ENCODE measurements at places on chromosomes 16 and 17.

DNA sequence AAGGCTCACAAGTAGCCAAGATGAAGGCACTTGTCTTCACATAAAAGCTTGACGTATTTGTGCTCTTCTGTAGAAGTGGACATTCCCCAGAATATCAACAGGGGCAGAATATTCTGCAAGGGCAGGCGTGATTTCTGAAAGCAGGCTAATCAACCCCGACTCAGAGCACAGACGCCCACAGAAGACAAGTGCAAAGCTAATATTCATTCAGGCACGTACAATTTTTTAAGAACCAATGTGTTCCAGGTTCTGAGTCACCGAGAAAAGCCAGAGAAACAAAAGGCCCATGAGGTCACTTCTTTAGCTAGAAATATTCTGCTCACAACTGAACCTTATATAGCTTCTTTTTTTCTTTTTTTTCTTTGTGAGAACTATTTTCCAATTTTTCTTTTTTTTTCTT is 121.6 kb downstream of the DNAH9 start:
- no peak for DNase-seq

DNA sequence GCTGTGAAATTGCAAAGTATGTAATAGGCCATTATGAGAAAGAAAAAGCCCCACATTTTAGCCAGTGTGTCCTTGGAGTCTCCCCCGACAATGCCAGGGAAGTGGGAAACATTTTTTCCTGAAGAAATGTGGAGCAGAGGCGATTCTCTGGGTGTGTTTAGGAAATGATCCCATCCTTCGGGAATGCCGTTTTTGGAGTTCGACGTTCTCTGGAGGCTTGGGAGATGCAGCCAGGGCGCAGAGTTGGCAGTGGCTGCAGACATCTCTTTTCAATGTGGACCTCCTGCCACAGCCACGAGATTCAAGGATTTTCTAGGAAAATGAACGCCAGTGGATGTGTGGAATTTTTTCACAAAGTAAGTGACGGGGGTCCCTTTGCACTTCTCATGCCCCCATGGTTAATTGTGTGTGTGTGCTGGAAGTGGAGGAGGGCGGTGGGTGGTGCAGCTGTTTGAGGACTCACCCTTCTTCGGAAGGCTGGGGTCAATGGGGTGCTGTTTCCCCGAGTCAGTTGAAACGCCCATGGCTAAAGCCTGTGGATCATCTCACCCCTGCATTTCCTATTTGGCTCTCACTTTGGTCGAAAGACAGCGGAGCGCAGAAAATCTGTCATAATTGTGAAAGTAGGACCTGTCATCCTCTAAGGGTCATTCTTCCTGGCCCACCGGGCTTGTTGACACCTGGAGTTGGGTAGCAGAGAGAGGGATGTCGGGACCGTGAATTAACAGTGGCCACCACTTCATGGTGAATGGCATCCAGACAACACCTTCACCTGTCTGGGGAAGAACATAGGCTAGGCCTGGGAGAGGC is 73.2 kb downstream of the CMIP start:
- no peak for DNase-seq

- DNase-seq, result no peak
Measured at GRCh38 chr16:85370543-85370880, 242.6 kb upstream of the GSE1 start.

DNA sequence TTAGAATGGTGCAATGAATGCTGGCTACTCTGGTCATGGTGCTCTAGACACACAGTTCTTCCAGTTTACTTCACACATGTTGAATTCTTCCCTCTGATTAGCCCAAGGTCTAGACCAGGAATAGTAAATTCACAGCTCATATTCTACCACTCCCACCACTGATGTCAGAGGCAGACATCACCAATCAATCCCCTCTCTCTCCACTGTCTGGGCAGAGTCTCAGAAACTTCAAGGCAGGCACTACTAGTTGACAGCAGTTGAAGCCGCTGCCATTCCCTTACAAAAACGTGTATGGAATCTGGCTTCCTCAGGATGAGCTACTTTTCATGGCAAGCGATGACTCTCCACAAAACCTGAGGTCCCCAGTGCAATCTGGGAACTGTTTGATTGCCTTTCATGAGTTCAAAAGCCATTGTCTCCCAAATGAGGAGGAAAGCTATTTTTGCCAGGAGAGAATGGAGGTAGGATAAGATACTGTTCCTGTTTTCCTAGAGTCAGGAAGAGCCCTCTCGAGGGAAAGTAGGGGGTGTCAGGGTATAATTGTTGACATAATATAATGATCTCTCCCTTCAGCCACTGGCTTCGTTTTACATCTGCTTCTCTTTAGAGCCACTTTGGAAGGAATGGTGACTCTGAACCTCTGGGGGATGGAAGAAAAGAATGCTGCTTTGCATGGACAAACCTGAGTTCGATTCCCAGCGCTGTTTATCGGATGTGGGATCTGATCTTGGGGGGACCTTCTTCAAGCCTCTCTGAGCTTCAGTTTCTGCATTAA is 90.0 kb downstream of the FOXL1 start:
- no peak for DNase-seq

DNA sequence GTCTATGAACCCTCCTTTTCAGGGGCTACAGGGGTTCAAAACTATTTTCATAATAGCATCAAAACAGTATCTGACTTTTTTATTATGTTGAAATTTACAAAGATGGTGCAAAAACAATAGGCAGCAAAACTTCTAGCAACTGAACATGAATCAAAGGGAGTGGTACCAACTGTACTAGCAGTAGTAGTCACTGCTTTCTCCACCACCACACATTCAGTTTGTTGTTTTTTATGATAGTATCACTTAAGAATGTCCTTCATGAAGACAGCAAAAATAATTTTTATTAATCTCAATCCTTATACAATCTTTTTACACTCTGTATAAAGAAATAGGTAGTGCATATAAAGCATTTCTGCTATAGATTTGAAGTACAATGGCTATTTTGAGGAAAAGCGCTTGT is 47.6 kb downstream of the MED13 start:
- no peak for DNase-seq

DNA sequence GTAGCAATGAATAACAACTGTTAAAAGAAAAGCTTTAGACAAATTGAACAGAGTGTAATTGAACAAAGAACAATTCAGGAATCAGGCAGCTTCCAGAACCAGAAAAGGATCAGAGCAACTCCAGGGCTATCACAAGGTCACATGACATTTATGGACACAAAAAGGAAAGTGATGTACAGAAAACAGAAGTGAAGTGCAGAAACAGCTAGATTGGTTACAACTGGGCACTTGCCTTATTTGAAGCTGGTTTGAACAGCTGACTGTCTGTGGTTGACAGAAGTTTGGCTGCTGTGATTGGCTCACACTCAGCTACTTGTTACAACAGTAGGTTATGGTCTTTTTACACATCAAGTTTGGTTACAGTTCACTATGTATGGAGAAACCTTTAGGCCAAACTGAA is 14.8 kb downstream of the EFCAB5 start:
- DNase-seq, result no peak

- no peak for DNase-seq
Measured at GRCh38 chr17:39429600-39429999, 21.5 kb downstream of the MED1 start.

GRCh38 chr17:80212962-80213642 is 7.0 kb downstream of the SGSH start:
- no peak for DNase-seq

- no peak for DNase-seq
Measured at GRCh38 chr16:50991436-50991835, 159.6 kb downstream of the SALL1 start.

DNA sequence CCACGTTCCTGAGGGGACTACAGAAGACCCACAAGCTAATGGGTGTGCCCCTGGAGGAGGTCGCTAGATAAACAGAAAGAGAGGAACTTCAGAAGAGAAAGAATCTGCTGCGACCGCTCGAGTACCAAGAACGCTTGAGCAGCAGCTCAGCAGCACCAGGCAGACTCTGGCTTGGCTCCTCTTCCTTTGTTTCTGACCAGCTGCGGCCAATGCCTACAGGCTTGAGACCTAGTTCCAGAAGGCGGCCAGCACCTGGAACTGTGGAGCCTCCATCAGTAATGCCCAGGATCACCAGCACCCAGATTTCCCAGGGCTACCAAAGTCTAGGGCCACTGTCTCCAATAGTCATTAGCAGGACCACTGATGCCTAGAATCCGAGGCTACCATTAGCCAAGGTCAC is 26.0 kb upstream of the GOSR2 start:
- DNase-seq, result no peak

GRCh38 chr16:66427871-66428681 is 981 bp downstream of the BEAN1 start:
- DNase-seq, result no peak

- no peak for DNase-seq
Measured at GRCh38 chr17:50790618-50791017, 23.3 kb upstream of the ANKRD40CL start.

GRCh38 chr17:75652934-75653549 is 13.9 kb downstream of the RECQL5 start:
- no peak for DNase-seq

- no peak for DNase-seq
Measured at GRCh38 chr16:22312897-22313781, 15.9 kb downstream of the POLR3E start.

GRCh38 chr16:83724585-83724984 is 83.2 kb upstream of the HSBP1 start:
- no peak for DNase-seq

All from effector CD4-positive, alpha-beta T cell (primary cell).